NCI-H2029 (cell line): ENCODE measurements at places on chromosomes 7 and 10.

GRCh38 chr7:157786375-157787274 lies 449.8 kb downstream of the DNAJB6 start:
- DNase-seq = no peak

DNA sequence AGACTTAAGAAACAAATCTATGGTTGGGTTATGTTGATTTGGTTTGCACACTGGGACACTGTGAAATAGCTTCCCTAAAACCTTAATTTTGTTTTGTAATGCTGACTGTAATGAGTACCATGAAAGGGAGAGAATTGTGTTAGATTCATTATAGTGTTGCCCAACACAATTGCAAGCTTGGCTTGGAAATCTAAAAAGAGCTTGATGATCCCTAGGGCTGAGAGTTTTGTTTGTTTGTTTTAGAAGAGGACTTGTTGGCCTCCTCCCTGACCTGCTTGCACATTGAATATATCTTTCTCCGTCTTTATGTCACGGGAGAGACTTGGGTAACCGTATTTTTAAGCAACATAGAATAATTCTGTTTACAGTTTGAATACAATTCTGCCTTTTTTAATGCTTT lies 410.1 kb downstream of the ARL4A start:
- no peak for DNase-seq

DNA sequence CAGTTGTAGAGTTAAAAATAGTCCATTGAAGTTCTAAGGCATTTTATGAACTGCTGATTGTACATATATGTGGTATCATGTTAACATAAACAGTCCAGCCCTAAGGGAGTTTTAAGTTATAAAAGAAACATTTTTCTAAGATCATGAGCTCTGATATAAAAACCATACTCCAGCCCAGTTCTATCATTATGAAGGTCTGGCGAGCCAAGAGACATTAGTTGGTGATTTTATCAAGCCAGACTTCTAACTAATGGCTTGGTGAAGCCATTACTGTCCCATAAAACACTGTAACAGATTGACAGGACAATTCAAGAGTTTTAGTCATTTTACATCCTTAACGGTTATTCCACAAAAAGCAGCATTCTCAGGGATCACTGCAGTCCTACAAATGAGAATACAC lies 221.6 kb downstream of the RNLS start:
- DNase-seq = no peak

DNA sequence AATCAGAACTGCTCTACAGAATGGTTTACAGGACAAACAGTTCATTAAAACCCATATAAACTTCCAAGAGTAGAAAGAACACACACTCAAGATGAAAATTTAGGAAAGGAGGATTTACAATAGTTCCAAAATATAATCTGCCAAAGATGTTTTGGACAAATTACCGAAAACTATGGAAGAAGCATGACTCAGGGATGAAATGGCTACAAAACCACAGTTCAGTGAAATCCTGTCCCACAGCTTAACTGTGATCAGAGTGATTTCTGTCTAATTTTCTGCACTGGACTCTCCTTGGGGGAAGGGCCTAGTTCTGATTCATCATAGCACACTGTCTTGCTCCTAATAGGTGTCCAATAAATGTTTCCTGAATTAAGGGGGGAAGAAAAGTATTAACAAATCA lies 82.2 kb downstream of the HIPK2 start:
- DNase-seq = no peak

DNA sequence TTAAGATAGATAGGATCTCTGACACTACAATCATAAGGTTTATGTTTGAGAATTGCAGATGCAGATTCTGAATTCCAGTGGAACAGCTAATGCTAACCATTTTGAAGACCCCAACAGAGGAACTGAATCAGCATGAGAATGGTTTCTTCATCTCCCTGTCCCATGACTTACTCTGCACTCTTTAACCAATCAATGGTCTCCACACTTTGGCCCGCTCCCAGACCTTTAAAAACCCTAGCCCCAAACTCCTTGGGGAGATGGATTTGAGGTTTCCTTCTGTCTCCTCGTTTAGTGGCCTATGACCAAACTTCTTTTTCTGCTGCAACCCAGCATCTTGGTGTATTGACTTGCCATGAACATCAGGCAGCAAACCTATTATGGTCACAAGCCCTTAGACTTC lies 804.9 kb downstream of the LRMDA start:
- DNase-seq = no peak

GRCh38 chr10:122303271-122304053 lies 32.4 kb downstream of the BTBD16 start:
- no peak for DNase-seq

- DNase-seq = no peak
Observed at GRCh38 chr10:123472606-123473005, 193.5 kb upstream of the GPR26 start.

DNA sequence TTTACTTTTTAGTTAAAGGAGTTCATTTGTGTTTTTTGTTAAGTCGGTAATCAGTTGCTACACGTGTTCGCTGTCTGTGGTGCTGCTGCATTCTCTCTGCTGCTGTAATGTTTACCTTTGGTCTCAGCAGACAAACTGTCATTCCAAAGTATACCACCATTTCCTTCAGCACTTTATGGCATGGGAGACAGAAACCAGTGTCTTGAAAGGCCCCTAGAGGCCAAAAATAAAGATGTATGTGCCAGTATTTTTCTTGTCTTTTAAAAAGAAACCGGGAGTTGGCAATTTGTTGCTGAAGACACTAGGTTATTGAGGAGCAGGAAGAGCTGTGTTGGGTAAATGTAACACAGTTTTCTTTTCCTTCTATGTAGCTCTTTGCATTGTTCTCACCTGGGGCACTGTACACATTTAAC lies 24.1 kb downstream of the ZNF92 start:
- DNase-seq = peak; percentile 37

DNA sequence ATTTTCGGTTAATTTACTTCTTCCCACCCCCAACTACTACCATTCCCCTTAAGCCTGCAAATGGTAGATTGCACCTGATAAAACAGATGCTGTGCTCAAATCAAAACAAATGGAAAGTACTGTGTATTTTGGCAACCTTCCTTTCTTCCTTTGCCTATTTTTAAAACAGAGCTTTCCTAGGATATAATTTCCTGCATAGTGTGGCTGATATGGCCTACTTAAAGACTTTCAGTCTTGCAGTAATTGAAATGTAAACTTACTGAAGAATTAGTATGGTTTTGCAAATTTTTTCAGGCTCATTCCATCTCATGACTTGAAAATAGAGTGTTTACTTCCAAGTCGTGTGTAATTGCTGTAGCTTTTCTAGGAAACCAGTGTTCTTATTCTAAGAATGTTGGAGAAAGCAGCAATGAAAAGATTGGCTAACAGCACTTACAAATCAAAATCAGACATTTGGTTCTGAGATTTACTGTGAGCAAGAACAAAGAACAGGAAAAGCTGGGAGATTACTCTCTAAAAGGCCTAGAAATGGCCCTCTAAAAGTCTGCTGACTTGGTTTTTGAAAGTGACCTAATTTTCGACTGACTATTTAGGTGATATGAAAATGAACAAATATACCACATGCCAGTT lies 52.0 kb downstream of the REEP3 start:
- DNase-seq = peak; percentile 11

DNA sequence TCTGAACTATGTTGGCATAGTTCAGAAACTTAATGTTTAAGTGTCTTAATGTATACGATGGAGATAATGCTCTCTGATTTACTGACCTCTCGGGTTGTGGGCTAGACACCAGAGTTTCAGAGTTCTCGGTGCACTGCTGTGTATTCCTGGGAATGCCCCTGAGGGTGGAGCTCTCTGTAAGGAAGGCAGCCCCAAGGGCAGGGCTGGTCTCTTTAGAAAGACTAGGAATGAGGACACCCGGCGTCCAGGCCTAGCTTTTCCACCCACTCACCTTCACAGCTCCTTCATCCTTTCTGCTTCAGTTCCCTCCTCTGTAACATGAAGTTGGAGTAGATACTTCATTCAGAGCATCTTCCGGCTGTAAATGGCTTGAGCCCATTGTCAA lies 536.6 kb upstream of the GALNT17 start:
- DNase-seq = no peak

- DNase-seq = no peak
Observed at GRCh38 chr10:6537770-6538169, 42.3 kb downstream of the PRKCQ start.

GRCh38 chr7:33733870-33734650 lies 171.3 kb upstream of the BMPER start:
- peak; percentile 88 for DNase-seq

GRCh38 chr7:7188091-7188490 lies 5.7 kb downstream of the C1GALT1 start:
- no peak for DNase-seq

GRCh38 chr10:104580774-104581675 lies 60.1 kb upstream of the SORCS3 start:
- peak; percentile 1 for DNase-seq

- no peak for DNase-seq
Observed at GRCh38 chr7:32533276-32534029, 38.2 kb downstream of the AVL9 start.

DNA sequence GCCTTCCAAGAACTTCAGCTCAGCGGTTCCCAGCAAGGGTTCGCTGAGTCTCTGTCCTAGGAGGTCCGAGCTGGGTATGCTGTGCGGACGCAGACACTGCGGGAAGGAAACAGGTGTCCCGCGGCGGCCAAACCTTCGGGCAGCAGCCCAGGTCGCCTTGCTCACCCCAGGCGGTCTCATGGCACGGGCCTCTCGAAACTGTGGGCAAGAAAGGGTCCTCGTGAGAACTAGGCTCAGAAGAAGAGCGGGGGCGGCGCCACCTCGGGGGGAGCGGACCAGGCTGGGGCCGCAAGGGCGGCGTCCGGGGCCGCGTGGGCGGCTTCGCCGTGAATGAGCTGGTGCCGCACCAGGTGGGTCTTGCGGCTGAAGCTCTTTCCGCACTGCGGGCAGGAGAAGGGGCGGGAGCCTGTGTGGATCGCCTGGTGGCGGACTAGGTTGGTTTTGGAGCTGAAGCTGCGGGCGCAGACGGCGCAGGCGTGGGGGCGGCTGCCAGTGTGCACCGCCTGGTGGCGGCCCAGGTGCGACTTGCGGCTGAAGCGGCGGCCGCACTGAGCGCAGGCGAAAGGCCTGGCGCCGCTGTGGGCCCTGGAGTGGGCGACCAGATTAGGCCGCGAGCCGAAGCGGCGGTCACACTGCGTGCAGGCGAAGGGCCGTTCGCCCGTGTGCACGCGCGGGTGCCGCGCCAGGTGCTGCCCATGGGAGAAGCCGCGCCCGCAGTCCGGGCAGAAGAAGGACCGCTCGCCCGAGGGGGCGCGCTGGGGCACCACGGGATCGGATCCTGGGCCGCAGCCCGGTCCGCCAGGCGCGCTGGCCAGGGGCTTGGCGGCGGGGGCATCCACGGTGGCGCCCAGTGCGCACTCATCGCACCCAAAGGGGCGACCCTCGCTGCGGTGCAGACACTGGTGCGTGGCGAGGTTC lies 8.6 kb downstream of the ZNF467 start:
- DNase-seq = no peak

DNA sequence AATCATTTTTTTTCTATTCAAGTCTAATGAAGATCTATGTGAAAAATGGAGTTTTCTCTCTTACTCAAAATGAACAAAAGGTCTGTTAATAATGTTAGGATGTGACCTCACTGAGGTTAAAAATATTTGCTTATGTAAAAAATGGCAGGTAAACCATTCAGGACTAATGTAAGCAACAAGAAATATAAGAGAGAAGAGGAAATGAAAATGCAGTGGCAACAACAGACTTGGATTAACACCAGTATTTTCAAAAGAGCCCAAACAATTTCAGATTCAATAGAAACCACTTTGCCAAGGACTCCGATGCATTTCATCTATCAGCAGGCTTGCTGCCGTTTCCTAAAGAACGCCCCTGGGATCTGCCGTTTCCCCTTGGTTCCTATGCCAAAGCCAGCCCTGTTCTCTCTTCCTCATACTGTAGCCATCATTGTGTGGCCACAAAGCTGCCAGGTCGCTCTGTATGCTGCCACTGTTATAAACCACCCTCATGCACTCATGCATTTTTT lies 66.4 kb downstream of the MTURN start:
- DNase-seq = no peak

- DNase-seq = no peak
Observed at GRCh38 chr10:98402931-98403718, 11.9 kb downstream of the PYROXD2 start.

- DNase-seq = no peak
Observed at GRCh38 chr10:119355930-119356329, 148.6 kb downstream of the GRK5 start.

DNA sequence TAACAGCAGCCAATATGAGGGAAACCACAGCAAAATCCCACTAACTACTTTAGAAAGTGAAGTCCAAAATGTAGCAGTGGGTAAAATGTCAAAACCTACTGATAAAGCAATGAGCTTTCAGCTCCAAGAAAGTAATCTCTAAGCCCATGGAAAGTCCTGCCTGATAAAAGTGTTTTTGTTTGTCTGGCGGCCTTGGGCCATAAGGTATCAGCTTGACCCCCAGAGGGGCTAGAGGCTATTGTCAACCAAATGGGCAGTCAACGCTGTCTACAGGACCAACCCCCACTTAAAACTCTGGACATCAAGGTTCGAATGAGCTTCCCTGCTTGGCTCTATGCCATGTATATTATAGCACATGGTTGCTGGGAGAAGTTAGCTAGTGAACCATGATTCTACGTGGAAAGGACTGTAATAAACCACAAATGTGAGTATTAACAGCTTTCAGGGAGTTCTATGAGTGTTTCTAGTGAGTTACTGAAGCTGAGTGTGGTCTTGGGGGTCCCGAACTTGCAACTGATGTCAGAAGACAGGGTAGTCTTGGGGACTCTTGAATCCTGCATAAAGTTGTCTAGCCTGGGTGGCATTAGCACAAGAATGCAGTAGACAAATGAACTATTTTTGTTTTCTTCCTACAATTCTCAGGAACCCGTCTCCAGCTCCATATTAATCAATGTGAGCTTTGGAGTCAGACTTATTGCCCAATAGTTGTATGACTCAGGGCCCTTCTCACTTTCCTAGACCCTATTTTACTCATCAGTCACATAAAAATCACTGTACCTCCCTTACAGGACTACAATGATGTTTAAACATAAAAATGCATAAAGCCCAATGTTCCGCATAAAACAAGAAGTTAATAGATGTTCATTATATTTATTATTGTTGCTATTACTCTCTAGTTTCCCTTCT lies 164.9 kb downstream of the DGKI start:
- no peak for DNase-seq

DNA sequence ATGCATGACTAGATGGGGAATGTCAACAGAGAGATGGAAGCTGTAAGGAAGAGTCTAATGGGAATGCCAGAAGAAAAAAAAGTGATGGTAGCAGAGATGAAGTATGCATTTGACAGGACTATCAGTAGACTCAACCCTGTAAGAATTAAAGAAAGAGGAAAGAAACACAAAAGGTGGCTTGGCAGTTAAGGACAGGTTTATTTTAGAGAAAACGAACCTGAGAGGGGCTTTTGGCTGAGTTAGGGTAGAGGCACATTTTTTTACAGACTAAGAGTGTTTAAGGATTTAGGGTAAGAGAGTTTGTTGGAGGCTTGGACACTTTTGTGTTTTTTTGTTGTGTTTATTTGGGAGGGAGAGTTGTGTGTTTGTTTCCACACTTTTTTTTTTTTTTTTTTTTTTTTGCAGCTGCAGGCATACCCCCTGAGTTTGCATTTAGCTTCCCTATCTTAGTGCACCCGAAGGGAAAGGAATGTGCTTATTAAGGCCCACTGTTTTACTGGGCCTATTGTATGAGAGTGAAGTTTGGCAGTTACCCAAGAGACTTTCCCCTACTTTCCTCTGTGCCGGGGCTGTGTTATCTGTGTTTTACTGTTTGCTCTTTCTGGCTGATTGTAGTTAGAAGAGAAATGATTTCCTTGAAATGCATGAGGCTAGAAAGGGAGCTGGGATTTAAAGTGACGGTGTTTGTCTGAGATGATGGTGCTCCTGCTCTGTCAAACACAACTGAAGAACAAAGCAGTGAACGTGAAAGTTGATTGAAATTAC lies 32.0 kb downstream of the NPVF start:
- DNase-seq = no peak
